ENCODE measurements at places on chromosomes 3 and 15.
A peak's percentile ranks its signal among the peaks of the same experiment; 100 is the strongest.

GRCh38 chr3:11819146-11819689 lies 27.5 kb downstream of the TAMM41 start:
- DNase-seq, result no peak

DNA sequence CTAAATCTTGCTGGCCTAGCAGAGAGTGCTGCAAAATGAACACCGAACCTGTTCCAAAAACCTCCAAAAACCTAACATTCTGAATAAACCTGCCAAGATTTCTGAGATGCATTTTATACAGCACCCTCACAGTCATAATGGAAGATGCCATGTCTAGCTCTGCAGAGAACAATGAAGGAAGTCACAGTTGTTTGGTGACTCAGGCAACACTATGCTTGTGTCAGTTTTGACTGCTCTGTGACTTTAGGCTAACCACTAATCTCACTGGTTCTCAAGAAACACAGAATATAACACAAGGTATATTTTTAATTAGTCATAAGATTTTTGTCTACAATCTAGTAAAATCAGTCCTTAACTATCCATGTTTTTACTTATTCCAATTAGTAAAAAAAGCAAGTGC lies 606.6 kb downstream of the TBL1XR1 start:
- DNase-seq, result no peak

- no peak for DNase-seq
These were observed 27.4 kb downstream of the CLK3 start for GRCh38 chr15:74642734-74643664.

DNA sequence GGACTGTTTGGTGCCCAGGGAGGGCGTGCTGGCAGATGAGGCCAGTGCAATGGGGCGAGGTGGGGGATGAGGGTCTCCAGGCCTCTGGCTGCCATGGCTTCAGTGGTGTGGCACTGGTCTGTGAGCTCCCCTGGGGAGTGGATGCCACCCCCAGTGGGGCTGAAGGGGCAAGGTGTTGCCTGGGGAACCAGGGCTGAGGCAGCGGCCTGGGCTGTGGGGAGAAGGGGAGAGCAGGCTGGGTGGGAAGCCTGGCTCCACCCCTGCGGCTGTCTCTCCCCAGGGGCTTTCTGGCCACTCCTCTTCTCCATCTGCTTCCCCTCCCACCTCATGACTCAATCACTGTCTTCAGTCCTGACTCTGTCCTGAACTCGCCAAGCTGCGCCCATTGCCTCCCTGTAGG lies 88.4 kb upstream of the TLE3 start:
- DNase-seq, result peak; percentile 47
